ENCODE measurements at places on chromosomes 4 and X.

- no peak for DNase-seq
Observed at GRCh38 chr4:74755486-74755885, 38.8 kb downstream of the BTC start.

DNA sequence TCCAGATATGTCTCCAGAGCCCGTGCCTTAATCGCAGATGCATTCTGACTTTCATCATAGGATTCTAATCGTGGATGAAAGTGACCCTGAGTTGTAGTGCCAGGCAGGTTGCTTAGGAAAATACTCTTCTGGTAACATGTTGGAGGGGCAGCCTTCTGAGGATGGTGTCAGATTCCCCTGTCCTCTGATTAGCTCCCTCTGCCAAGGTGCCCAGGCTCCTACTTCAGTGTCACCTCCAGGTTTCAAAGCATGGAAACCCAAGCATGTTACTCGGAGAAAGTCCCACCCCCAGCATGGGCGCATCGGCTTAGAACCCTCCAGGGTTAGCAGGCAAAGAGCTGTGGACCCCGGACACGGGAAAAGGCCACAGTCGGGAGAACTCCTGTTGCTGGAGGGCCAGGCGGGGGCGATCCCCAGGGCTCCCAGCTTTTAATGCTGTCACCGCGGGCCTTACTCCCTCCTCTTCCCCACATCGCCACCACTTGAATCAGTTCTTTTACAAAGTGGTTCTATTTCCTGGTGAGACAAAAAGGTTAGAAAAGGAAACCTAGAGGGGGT is 44.5 kb downstream of the TRIM2 start:
- no peak for DNase-seq

DNA sequence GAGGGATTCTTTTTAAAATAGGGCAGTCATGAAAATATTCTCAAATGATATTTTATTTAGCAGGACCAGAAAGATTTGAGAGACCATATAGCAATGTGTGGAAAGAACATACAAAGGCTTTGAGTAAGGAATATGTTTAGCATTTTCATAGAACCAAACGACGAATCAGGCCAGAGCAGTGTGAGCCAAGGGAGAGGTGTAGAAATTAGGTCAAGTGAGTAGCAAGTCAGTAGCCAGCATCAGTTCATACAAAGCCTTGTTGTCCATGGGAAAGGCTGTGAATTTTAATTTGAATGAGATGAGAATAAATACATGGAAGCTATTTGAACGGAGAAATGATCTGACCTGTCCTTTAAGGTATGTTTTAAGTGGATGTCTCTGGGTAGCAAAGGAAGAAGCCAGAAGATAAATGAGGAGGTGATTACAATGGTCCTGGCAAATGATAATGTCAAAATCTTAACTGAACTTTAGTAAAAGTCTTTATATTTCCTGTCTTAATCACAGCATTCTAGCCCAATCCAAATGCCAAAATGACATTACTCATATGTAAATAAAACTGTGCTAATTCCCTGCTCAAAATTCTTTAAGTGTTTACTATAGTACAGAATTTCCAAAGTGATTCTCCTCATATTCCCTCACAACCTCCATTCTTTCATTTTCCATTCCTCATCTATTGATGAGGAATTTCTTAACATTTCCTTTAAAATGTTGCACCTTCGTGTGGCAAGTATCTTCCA is 155.7 kb upstream of the SLIT2 start:
- no peak for DNase-seq

DNA sequence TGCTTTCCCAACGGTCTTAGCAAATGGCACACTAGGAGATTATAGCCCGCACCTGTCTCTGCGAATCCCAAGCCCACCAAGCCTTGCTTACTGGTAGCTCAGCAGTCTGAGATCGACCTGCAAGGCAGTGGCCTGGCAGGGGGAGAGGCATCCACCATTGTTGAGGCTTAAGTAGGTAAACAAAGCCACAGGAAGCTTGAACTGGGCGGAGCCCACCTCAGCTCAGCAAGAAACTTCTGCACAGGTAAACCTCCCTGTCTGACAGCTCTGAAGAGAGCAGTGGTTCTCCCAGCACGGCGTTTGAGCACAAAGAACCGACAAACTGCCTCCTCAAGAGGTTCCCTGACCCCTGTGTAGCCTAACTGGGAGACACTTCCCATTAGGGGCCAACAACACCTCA is 42.8 kb downstream of the BRWD3 start:
- DNase-seq = no peak

DNA sequence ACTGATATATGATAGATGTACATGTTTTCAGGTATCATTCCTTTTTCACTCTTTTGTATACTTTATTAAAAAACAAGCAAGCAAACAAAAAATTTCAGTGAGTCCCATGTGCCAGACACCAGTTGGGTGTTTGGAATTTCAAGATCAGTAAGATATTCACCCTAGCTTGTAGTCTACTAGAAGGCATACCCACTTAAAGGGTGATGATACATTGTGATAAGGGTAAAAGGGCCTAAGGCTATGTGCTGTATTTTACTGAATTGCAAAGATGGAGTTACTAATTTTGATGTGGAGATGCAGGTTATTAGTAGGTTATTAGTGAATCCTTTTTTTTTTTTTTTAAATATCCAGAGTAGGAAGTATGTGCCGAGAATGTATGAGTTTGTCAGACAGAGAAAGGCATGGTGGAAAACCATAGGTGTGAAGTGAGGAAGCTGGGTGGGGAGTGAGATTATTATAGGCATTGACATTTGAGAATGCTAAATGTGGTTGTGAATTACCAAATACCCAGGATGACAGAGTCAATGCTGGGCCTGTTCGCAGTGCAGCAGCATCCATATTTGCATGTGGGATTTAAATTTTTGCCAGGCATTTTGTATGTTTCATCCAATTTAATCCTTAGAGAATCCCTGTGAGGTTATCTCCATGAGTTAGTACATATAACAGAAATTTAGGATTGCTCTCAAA is 10.1 kb downstream of the STIM2 start:
- DNase-seq = no peak

All from progenitor cell of endocrine pancreas (in vitro differentiated cells).